KG1 (cell line): ENCODE measurements at places on chromosomes 3 and 15.

DNA sequence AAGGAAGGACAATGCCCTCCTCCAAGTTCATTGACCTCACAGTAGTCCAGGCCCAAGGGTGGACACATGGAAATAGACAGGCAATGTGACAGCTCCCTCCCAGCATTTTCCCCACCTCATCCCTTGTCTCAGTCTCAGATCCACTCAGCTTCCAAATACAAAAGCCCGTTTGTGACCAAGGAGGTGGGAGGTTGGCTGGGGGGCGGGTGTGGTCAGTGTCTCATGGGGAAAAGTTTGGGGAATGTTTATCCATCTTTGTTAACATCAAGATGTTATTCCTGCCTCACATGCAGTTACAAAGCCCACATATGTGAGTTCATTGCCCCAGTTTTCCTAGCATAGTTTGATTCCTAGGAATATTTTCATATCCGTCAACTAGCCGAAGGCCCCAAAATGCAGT, 338.5 kb upstream of the PPP2R3A start:
- DNase-seq, result no peak

DNA sequence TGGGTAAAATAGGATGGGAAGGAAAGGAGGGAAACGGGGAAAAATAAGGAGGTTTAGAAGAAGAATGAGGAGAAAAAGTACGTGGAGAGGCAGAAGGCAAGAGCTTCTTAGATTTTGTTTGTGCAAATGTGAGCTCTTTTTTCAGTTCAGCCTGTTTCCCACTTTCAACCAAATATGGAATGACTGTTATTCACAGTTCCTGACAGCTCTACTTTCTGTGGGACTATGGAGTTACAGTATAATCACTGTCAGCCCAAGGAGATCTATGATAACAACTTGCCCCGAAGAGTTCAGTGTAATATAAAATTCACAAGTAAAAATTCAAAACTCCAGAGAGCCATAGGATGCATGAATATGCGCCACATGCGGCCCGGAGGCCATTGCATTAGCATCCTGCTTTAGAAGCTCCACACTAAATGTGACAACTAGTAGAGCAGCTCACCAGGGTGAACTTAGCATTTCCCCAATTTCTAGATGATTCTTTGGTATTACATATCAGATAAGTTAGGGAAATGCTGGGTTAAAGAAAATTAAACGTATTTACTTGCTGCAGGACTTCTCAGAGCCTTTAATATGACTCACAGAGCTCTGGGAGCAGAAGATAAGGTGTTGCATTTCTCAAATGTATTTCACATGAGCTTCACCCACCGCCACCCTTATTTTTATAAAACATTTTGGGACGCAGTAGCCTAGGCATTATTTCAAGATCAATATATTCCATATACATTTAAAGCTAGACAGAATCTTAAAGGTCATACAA, 234.6 kb downstream of the EBLN2 start:
- DNase-seq, result no peak

DNA sequence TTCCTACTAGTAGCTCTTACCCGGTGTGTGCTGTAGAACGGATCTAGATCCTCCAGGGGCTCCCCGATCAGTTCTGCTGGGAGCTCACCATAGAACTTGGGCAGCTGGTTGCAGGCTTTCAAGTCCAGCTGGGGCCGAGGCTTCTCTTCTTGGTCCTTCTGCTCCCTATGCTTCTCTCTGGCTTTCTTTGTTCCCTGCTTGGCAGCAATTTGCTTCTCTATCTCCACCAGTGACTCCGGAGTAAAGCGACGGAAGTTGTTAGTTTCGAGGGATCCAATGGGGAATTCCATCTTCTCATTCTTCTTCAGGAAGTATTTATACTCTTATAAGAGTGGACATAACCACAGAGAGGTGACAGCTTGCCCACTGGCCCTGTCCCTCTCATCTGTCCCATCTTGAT, 22.3 kb downstream of the SCN10A start:
- no peak for DNase-seq

DNA sequence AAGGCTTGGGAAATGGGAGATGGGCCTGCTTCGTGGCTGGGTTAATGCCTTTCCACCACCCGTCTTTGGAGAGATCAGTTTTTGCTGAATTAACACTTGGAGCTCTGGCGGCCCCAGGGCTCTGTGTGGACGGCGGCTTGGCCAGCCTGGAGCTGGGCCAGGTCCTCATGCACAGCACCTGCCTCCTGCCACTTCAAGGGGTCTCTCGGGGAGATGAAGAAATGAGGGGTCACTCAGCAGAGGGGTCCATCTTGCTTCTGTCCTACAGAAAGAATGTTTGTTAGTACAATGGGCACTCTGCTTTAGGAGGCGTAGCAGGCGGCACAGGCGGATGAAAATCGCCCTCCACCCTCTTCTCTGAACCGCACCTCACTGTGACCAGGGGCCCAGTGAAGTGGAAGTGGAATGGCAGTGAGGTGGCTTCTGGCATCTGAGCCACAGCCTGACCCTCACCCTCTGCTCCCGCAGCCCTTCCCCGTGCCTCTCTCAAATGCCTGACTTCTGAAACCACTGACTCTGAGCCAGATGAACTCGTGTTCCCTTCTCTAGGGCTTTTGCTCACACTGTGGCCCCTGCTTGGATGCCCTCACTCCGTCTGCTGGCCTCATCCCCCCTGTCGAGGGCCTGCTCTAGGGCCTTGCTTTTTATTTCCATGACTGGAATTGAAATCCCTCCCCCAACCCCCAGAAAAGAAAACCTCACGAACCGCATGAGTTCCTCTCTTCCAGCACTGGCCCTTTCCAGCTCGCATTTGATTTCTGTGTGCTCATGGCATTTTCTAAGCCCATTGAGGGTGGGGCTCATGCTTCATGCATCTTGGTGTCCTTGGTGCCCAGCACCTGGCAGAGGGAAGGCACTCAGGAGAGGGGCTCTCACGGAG, 42.2 kb downstream of the CHDH start:
- no peak for DNase-seq

DNA sequence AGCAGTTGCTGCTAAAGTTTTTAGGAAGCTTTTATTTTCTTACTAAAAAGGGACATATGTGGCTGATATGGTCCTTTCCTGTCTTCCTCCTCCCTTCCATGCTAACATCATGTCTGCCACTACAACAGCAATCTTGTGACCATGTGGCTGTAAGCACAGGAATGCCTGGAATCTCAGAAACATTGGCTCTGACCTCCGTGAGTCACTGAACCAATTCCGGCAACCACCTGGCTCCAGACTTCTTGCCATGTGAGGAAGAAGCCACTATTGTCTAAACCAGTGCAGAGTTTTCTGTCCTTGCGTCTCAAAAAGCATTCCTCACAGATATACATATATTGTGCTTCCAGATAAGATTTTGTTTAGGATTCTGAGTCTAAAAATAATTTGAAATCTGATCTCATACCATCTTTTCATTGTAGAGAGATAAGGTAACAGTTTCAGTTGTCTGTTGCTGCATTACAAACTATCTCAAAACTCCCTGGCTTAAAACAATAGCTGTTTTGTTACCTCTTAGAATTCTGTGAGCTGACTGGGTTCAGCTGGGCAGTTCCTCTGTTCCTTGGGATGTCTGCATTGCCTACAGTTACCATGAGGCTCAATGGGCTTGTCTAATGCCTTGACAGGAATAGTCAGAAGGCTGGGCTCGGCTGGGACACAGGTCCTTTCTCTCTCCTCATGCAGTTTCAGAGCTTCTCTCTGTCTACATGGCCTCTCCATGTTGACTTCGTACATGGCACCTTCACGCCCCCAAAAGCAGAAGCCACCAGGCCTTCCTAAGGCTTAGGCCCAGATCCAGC, 77.3 kb upstream of the MAGI1 start:
- no peak for DNase-seq

DNA sequence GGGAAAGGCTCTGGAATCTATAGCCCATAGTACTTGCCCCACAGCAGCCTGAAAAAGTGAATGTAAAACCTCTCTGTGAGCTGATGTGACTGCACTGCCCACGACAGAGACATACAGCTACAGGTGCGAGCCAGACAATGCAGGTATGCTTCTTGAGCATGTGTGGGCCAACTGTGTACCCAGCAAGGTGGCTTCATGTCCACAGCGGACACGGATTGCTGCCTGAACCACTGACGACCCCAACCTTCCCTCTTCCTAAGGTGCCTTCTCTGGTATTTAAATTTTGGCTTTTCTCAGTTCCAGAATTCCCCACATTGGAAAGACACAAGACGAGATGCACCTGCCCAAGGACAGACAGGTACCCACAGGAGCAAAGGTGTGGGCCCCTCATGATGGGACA, 65.8 kb downstream of the SCN5A start:
- DNase-seq, result no peak

DNA sequence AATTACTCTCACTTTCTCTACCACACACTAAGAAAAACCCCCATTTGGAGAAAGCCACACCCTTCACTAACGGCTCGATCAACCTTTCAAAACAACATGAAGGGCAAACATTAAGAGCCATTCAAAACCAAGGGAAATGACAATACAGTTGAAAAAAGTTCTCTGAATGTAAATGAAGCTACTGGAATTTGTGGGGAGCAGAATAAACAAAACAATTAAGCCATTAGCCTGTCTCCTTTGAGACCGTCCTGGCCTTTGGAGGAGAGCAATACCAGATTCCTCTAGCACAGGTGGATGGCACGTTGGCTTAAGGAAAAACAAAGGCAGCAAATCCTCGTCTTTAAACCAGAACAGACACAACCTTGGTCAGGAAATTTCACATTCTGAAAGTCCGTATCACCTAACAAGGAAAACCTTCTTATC, 18.7 kb downstream of the MYO1E start:
- DNase-seq, result no peak

DNA sequence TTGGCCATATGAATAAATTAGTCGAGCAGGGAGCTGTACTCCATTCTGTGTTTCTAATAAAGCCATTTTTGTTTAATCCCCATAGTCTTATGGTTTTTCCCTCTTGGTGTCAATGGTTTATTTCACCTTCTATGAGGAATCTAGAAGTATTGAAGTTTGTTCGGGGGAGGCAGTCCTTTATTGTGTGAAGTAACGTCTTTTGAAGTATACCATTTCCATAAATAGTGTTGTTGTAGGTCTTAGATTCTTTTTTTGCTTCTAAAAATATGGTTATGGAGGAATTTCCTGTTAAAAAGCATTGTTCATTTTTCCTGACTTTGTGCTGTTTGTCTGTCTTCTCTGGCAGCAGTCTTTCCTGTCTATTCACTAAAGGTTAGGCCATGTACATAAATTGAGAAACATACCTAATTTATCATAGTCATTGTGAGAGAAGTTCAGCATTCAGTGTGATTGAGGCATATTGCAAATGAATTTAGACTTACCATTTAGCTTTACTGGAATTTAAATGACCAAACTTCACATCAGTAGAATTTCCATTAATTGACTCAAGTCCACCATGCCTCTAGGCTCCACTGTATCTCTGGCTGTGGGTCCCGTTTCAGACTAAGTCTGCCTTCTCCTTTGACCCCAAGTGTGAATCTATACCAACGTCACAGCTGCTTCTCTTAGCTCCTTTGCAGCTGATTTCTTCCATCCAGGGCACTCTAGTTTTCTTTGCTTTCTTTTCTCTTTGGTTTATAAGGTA, 37.3 kb downstream of the YEATS2 start:
- DNase-seq, result no peak

DNA sequence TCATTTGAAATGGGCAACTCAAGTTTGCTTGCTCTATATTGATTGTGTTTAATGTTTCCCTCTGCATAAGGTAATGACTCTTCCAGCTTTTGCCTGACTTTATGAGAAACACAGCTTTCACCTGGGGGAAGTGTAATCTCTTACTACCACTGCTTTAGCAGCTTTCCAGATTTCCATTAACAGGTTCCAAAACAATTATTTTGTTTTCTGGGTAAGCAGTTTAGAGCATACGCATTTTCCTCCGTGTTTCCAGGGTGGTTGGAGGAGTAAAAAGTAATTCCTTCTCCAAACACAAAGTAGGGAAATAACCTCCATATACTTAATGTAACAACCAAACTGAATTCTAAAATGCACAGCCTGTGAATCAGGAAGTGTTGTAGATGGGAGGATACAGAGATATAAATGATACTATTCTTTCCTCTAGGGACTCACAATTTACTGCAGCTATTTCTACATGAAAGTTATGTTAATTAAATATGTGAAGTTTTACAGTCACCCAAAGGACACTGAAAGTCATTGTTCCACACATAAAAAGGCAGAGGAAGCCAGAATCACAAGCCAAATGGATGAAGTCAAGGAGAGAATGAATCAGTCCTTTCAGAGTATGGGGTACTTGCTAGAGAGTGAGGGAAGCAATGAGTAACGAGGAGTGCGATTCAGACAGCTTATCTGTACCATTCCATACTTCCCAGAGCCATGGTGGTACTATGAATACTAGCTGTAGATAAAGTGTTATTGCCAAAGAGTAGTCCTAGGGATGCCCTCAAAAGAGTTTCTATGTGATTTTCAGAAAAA, 16.6 kb downstream of the ST3GAL6 start:
- no peak for DNase-seq

- DNase-seq, result no peak
Measured at GRCh38 chr3:30742796-30743619, 136.6 kb downstream of the TGFBR2 start.

- no peak for DNase-seq
Measured at GRCh38 chr3:59316688-59317275, 267.0 kb upstream of the CFAP20DC start.

- DNase-seq, result no peak
Measured at GRCh38 chr3:122679882-122680474, 661 bp upstream of the PARP14 start.

DNA sequence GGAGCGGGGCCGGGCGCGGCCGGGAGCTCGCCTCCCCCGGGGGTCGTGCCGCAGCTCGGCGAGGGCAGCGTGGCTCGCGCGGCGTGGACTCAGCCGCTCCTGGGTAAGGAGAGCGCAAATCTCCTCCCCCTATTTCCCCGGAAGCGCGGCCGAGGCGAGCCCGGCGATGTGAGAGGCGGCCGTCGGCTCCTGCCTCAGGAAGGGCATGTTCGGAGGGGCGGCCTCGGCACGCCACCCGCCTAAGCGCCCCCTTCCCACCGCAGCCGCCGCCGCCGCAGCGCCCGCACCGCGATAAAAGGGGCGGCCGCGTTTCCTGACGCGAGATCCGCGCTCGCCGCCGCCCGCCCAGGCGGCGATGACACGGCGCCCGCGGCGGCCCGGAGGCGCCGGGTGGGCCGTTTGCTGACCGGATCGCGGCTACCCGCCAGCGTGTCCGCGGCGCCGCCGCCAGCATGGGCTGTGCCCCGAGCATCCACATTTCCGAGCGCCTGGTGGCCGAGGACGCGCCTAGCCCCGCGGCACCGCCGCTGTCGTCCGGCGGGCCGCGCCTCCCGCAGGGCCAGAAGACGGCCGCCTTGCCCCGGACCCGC, at the start of gene PDE8A:
Gene PDE8A (plus strand): TSS at position 146 of the 590 bp plus-strand sequence. CDS start 307 bp downstream, at position 453.
- no peak for DNase-seq

DNA sequence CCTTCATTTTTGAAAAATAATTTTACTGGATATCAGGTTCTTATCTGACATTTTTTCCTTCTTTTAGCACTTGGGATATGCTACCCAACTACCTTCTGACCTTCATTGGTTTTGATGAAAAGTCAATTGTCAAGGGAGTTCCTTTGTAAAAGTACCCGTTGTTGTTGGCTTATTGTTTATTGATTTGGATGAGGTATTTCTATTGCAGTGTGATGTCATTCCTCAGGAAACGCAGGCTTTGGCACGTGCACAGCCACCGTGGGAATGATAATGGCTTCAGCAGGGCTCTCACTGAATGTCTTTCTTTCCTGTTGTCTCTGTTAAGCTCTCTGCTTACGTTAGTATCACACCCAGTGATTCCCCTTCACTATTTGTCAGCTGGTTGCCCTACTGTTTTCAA, 944.6 kb downstream of the CADM2 start:
- no peak for DNase-seq

- no peak for DNase-seq
Measured at GRCh38 chr15:25329696-25330095, 109.1 kb downstream of the UBE3A start.
